ENCODE measurements at places on chromosomes 4 and X.

GRCh38 chr4:107853444-107854355 is 29.0 kb downstream of the SGMS2 start:
- no peak for DNase-seq

DNA sequence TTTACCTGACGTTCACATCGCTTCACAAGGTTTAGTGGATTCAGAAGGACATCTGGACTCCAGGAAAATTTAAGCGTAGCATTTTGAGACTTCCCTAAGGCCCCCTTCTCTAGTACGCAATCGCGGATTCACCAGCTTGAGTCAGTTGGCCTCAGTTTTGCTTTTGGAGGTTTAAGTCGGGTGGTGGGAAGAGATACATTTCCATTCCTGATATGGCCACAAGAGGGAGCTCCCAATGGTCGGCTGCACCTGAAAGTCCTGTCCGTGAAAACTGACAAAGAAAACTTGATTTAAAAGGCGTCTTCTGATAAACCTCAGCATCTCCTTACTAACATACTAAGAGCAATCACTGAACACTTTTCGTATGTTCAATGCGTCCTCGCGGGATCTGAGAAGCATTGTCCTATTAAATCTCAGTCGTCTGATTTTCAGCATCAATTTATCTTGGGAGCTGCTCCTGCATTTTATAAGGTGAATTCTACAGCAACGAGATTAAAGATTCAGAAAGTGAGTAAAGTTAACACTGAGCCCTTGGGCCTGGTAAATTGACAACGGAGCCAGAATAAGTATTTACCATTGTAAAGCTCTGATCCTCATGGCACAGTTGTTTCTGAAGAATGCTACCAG is 50.6 kb downstream of the LGI2 start:
- peak; percentile 43 for DNase-seq

DNA sequence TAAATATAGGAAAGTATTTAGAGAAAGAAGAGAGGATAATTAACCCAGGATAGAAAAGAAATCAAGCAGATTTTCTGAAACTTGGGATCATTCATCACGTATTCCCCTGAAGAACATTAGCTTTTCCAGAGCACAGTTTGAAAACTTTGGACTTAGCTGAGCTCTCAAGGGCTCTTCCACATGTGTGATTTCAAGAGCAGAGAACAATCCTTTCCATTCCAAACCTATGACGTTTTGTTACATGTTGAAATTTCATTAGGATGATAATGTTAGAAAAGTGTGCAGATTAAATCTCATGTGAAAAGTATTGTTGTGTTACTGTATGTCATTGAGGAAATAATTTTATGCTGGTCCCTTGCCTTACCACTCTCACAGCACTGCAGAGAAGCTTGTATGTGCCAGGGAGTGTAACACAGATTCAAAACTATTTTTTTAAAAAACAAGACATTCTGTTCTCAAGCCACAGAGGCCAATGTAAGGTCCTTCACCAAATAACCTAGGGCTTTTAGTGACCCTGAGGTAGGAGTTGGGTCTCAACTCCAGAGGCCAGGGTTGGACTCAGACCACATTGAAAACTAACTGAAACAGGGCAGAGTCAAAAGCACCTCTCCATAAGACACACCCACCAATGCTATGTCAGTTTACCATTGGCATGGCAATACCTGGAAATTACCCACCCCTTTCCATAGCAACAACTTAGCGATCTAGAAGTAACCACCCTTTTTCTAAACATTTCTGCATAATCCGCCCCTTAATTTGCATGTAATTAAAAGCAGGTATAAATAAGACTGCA is 141.3 kb downstream of the ANXA5 start:
- DNase-seq: no peak

DNA sequence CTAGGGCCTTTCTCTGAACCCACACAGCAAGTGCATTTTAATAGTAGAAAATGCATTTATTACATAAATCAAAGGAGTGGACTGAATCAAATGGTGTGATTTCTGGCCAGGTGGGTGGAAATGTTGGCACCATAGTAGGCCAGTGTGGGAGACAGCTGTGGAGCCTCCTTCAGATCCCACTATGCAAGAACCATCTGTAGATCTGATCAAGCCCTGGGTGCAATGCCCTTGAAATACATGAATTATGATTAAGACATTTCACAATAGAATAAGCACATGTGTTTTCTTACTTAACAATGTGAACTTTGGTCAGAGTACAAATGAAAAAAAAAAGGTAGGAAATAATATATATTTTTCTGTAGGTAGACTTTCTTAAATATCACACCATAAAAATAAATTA is 204.3 kb downstream of the PCDH7 start:
- no peak for DNase-seq

DNA sequence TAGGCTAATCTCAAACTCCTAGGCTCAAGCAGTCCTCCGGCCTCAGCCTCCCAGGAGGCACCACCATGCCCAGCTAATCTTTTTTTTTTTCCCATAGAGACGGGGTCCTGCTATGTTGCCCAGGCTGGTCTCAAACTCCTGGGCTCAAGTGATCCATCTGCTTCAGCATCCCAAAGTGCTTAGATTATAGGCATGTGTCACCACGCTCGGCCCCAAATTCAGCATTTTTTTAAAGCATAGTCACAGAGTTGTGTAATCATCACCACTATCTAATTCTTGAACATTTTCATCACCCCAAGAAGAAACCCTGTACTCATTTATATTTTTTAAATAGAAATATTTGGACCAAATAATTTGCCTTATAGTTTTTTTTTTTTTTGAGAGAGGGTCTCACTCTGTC is 10.3 kb downstream of the CENPI start:
- no peak for DNase-seq

DNA sequence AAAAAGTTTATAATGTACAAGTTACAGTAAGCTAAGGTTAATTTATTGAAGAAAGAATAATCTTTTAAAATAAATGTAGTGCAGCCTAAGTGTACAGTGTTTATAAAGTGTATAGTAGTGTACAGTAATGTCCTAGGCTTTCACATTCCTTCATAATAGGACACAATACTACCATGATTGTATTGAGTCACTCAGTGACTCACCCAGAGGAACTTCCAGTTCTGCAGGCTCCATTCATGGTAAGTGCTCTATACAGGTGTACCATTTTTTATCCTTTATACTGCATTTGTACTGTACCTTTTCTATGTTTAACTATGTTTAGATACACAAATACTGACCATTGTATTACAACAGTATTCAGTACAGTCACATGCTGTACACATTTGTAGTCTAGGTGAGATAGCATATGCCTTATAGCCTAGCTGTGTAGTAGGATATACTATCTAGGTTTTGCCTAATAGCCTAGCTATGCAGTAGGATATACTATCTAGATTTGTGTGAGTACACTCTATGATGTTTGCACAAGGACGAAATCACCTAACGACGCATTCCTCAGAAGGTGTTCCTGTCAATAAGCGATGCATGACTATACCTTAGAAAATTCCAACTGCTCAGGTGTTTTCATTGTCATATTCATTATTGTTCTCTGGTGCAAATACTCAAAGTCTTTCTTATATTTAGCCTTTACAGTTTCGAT is 5.5 kb upstream of the TMEM255A start:
- no peak for DNase-seq

- DNase-seq: no peak
These were observed 265.4 kb downstream of the BMPR1B start for GRCh38 chr4:95023110-95023509.

- DNase-seq: no peak
These were observed 364.0 kb upstream of the EPHA5 start for GRCh38 chr4:66034262-66034661.

DNA sequence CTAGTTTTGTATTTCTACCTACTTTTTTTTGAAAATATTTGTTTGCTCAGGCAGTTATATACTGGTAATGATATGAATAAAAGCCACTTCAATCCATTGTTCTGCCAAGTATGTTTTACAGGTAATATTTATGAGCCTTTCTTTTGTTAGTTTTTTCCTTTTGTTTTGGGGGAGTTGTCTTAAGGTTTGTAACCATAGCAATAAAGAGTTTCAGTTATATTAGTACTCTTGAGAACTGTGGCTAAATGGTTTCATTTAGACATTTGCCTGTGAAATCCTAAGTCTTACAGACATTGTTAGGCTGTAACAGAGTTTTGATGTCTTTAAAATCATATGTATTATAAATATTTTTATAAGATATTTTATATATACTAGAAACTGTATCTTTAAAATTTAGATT is 150.1 kb downstream of the DIPK2B start:
- DNase-seq: no peak

GRCh38 chrX:120426599-120426998 is 42.5 kb downstream of the LAMP2 start:
- DNase-seq: no peak

GRCh38 chrX:33160273-33160672 is 51.1 kb downstream of the DMD start:
- no peak for DNase-seq

DNA sequence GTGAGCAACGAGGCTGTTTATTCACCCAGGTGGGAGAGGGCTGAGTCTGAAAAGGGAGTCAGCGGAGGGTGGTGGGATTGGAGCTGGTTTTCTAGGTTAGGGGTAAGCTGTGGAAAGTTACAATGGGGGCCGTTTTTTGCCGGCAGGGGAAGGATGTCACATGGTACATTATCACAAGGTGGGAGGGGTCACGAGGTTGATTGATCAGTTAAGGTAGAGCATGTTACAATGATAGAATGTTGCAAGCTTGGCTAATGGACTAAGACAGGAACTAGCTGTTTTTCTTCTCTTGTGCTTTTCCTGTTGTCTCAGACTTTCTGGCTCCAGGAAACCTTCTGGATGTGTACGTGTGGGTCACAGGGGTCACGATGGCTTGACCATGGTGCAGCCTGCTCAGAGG is 536.3 kb upstream of the HTR2C start:
- no peak for DNase-seq

- DNase-seq: no peak
These were observed 1.9 kb downstream of the GASK1B start for GRCh38 chr4:158170691-158171561.

DNA sequence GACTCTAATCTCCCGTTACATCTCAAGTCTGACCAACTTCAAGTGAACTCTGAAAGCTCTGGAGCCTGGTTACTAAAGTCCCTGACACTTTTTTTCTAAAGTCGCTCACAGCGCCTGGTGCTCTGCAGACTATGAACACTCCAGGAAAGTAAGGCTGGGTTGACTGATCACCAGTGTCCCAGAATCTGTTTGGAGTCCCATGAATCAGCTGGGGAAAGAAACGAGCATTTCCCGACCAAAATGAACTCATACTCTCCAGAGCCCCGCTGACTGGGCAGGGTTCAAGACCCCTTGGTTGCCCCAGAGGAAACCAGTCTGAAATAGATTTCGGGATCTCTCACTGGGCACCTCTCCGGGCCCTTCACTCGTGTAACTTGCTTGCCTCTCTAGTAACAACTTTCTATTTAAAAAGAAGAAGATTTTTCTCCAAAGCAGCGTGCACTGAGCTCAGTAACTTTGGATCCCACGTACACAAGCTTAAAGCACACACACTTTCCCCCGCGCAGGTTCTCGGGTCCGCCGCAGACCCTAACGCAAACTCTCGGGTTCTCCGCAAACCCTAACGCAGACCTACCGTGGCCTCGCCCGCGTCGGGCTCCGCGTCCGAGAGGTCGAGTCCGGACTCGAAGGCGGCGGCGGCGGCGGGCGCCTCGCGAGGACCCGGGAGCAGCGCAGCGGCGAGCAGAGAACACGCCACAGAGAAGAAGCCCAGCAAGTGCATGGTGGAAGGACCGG is 964 bp downstream of the VEGFC start:
- DNase-seq: no peak

GRCh38 chr4:66475596-66475995 is 805.3 kb upstream of the EPHA5 start:
- no peak for DNase-seq

- DNase-seq: no peak
These were observed 659.7 kb downstream of the CENPC start for GRCh38 chr4:66885501-66886165.

- no peak for DNase-seq
These were observed 18.6 kb downstream of the AFM start for GRCh38 chr4:73499996-73500765.

GRCh38 chr4:118969359-118969758 is 80.7 kb downstream of the SYNPO2 start:
- no peak for DNase-seq

GRCh38 chr4:82248903-82249632 is 124.7 kb downstream of the HNRNPD start:
- DNase-seq: no peak

- DNase-seq: no peak
These were observed 92.6 kb upstream of the PPP3CA start for GRCh38 chr4:101439926-101440325.

GRCh38 chr4:48970471-48970921 is 15.6 kb upstream of the CWH43 start:
- DNase-seq: no peak

GRCh38 chr4:71524756-71525155 is 185.9 kb downstream of the SLC4A4 start:
- DNase-seq: no peak

DNA sequence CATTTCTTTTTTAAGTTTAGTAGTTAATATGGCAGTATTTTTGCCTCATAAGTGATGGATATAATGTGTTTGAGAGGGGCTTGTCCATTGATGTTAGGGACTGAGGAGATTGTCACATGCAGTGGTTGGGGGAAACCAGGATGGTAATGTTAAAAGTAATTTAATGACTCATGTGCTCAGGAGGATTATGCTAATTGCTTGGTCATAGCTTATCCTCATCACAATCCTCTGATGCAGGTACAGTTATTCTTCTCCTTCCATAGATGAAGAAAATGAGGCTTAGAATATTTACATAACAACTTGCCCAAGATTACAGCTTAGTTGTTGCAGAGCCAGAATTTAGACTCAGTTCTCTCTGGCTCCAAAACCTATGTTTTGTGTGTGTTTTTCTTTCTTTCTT is 94.4 kb upstream of the SCML1 start:
- DNase-seq: no peak

DNA sequence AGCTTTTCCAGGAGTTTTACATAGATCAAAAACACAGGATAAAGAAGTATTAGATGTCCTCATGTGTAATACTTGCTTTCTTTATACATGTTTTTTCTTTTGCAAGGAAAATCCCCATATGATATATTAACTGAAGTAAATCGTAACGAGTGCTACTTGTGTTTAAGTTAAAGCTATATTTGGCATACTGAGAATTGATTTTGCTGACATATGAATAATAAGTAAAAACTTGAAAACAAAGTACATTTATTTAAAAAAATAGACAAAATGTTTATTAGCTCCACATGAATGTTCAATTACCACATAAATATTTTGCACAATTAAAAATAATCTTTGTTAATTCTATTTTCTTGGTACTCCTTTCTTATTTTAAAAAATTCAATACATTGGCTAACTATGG is 884.7 kb downstream of the FSTL5 start:
- DNase-seq: no peak

GRCh38 chr4:162163892-162164759 is at the start of gene FSTL5:
FSTL5 (minus strand) TSS chr4:162164000; CDS start chr4:162111396, 52,604 bp downstream.
- DNase-seq: peak; percentile 5

DNA sequence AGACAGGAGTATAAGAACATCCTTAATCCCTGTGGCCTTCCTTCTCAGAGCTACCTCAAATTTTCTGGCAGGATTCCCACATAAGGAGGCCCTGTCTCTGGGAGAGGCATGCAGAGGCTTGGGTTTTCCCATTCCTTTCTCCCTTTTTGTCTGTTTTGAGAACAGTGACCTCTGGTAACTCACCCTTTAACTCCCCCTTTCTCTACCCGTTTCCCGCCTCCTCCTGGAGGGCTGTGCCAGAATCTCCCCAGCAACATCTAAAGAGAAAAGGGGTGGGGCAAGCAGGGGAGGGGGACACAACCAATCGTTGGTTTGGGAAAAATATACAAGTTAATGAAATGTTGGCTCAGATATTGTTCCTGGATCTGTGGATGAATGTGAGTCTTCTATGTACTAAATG is 303.7 kb upstream of the IRS4 start:
- DNase-seq: no peak

All from activated naive CD4-positive, alpha-beta T cell treated with Interleukin-2 at 50 U/mL for 16 hours (primary cell).